IMR-90 (cell line): ENCODE measurements at places on chromosomes 11 and 22. TPM values are rescaled to one million over a fixed set of nuclear protein-coding genes. Genes with fewer than 3 reads are reported as not detected.

ABTB2 gene
- total RNA-seq, result 0.18 and 0.28 TPM in 2 replicates

CYB5R3 gene
- 37.5 and 44.1 TPM in 2 replicates for total RNA-seq

PLAAT4 gene
- total RNA-seq, result 0.18 TPM in 1 of 2 replicates, not detected in the other

SPA17 gene
- total RNA-seq, result 9.9 and 14.4 TPM in 2 replicates

C22orf39 gene
- total RNA-seq, result 8.2 and 9.2 TPM in 2 replicates

- no peak for DNase-seq
Observed at GRCh38 chr11:3135481-3136440, 29.3 kb downstream of the OSBPL5 start.

- no peak for DNase-seq
Observed at GRCh38 chr22:42472671-42473070, 40.5 kb upstream of the NFAM1 start.

DNA sequence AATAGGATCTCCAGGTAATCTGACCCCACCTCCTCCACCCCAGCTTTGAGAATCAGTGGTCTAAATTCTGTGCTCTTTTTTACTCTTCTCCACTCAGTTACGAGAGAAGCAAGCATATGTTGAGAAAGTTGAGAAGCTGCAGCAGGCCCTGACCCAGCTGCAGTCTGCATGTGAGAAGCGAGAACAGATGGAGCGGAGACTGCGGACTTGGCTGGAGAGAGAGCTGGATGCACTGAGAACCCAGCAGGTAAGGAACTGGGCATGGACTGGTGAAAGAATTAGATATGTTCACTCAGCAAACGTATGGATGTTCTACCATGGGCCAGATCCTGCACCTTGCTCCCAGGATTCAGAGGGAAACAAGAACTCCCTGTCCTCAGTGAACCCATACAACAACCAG lies 85.7 kb downstream of the AMOTL1 start:
- DNase-seq, result no peak

DNA sequence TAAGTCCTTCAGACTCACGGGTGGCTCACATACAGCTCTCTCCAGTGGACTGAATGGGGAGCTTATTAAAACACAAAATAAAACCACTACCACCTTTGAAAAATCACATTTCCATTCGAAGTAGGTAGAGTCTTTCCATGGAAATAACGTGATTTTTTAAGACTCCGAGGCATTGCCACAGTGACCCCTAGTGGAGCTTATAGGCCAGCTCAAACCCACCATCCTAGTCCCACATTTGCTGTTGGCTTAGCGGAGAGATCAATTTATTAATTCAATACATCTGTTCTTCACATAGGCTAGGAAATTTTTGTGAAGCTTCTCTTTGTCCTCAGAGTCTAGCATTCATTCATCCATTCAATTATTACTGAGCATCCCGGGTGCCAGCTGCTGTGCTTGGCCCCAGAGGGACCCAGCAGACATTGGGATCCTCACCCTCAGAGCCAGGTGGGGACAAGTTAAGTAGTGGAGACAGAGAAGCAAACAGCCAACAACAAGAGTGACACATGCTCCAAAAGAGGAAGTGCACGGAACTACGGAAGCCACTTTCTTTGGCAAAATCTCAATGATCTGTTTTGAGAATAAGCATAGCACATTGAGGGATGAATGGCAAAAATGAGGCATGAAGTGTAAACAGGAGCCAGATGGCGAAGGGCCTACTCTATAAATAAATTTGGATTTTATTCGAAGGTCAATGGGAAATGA lies 10.2 kb upstream of the P4HA3 start:
- DNase-seq, result peak; percentile 65

GRCh38 chr11:6755303-6755952 lies 16.3 kb downstream of the OR2AG2 start:
- DNase-seq, result peak; percentile 34

- DNase-seq, result no peak
Observed at GRCh38 chr11:119540370-119541125, 117.6 kb upstream of the THY1 start.

DNA sequence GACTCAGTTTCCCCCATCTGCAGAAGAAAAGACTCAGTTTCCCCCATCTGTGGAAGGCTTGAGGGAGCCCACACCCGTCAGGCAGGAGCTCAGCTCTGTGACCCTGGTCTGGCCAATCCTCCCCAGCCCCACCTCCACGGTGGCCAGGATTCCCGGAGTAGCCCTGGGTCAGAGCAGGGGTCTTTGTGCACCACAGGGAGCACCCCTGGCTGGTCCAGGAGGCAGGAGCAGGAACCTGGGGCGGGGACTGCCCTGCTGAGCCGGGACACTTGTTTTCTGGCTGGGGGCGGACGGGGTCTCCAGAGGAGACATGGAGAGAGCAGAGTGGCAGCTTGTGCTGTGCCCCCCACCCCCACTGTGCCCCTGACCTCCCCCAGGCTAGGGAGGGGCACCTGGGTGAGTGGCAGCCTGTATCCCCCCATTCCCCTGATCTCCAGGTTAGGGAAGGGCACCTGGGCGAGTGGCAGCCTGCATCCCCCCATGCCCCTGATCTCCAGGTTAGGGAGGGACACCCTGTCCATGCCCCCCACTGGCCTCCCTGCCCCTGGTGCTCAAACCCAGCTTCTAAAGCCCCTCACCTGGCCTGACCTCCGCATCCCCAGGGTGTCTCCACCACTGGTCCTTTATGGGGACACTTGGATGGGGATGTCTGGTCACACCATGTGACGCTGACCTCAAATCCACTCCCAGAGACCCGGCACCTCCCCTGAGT lies 18.8 kb downstream of the IL17REL start:
- no peak for DNase-seq

DNA sequence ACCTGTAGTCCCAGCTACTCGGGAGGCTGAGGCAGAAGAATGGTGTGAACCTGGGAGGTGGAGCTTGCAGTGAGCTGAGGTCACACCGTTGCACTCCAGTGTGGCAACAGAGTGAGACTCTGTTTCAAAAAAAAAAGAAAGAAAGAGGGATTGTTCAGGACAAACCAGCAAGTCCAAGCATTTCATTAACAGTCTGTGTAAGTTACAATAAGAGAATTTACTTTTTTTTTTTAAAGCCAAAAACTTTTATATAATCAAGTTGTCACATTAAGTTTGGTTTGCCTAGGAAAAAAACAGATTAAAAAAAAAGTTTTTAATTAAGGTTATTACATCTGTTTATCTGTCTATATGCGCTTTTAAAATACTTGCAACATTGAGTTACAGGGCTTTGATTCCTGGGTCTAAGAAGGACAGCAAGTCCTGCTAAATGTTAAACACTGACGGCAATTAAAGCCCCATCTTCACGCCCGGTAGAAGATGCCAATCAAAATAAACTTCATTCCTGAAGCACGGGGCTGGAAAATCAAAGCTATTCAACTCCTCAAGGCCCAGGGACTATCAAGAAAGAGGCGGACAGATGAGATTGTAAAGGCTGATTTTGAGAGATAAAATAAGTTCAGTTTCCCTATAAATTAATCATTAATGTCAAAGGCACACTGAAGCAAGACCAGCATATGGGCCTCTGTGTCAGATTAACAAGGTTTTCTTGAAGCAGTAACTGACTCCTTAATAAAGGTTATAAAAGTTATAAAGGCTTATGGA lies 10.7 kb downstream of the TMEM138 start:
- no peak for DNase-seq

- no peak for DNase-seq
Observed at GRCh38 chr11:111302298-111302697, 4.0 kb downstream of the POU2AF3 start.

- no peak for DNase-seq
Observed at GRCh38 chr11:65381716-65382032, 772 bp downstream of the SLC25A45 start.
